Glomerular endothelial cell (primary cell): ENCODE measurements at places on chromosomes 4 and X. TPM values are rescaled to one million over a fixed set of nuclear protein-coding genes. Genes with fewer than 3 reads are reported as not detected.

ZCCHC12 gene
- total RNA-seq, result 0.29 TPM in 1 of 2 replicates, not detected in the other

DNA sequence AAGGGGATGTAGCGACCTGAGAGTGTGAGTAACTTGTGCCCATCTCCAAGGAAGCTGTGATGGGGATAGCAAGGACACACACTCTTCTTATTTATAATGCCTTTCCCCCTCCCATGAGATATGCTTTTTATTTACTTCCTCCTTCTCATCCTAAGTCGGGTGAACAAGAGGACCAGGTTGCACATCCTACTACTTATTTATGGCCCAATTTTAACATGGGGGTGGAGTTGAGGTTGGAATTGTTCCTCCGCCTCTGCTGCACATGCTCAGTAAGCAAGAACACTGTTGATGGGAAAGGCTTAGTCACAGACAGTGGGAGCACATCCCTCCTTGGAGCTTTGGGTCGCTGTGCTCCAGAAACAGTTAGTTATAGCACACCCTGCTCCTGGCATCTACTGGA lies 15.2 kb upstream of the TLR8 start:
- DNase-seq, result no peak

DNA sequence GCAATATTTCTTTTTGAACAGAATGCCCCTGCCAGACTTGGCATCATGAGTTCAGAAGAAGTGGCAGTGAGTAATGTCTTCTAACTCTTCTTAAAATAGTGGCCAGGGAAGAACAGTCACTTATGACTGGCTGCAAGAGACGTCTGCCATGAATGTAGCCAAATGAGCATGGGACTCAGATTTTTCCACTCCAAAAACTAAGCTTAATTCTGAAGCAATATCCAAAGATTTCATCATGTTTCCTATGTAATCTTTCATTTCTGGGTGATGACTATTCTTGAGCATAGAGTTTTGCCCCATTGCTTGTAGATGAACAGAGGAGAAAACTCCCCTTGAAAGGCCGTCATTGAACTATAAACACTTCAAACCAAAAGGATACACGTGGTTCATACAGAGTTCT lies 11.8 kb downstream of the AMBN start:
- no peak for DNase-seq

GRCh38 chr4:114389070-114389685 lies 209.4 kb upstream of the UGT8 start:
- DNase-seq, result no peak

- peak; percentile 98 for DNase-seq
These were observed 8.0 kb downstream of the IGFBP7 start for GRCh38 chr4:57102050-57102624.

GRCh38 chr4:26176598-26177149 lies 144.1 kb upstream of the RBPJ start:
- DNase-seq, result no peak

DNA sequence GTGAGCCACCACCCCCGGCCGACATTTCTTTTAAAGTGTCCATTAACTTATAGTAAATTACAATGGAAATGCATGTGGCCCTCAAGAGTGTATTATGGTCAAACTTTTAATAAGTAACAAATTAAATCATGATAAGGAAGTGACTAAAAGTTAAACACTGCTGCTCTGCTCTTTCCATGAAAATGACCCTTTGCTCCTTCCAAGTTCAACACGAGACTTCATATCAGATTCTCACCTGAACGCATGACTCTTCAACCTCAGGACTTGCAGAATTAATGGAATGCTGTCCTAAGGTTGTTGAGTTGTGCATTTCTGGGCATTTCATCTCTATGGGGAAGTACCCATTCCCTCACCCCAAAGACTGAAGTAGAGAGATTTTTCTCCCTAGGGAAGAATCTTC lies 27.1 kb downstream of the AWAT2 start:
- no peak for DNase-seq

GRCh38 chrX:68935362-68935761 lies 106.5 kb downstream of the EFNB1 start:
- DNase-seq, result no peak
